Dermis blood vessel endothelial cell (primary cell): ENCODE measurements at places on chromosomes 3 and 15. TPM values are rescaled to one million over a fixed set of nuclear protein-coding genes. Genes with fewer than 3 reads are reported as not detected.

DNA sequence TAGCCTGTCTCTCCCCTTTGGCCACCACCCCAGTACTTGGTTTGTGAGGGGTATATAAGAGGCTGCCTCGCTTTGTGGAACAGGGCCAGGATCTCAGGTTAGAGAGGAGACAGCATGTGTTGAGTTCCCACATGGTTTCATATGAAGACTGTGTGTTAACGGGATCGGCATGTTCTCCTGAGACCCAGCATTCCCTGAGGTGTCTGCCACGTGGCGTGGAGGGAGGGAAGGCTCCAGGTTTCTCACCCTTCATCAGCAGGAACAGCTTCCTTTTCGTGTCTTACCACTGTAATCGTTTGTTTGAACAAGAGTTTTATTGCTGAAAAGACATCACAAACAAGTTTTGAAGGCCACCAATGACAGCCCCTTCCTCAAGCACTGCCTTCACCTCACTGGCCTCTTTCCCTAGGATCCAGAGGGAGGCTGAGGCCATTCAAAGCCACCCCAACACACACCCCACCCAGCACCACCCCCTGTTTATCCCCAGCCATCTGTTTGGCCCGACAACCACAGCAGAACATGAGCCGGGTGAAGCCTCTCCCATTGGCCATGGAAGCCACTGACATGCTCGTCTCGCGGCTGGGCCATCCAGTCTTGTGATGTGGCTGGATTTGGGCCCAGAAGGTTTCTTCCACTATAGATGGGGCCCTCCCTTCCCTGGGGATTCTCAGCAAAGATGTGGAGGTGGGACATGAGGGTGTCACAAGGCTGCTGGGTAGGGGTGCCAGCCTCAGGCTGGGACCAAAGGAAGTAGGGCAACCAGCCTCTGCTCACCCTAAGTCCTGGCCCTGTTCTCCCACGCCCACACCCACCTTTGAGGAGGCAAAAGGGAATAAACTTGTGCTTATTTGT is 10.0 kb downstream of the BHLHE40 start:
- DNase-seq = no peak

The ADCY5 gene
- total RNA-seq = 0.17 and 1.3 TPM in 2 replicates

The TBCCD1 gene
- 19.3 and 28.2 TPM in 2 replicates for total RNA-seq

GRCh38 chr3:34131091-34131490 is 332.7 kb downstream of the PDCD6IP start:
- no peak for DNase-seq

GRCh38 chr3:10310578-10310977 is 10.3 kb downstream of the SEC13 start:
- DNase-seq = no peak

- DNase-seq = peak; percentile 70
Measured at GRCh38 chr3:149553781-149554451, 79.4 kb downstream of the TM4SF4 start.

The PLIN1 gene
- total RNA-seq = under 0.01 TPM in 1 of 2 replicates, not detected in the other

GRCh38 chr3:128619146-128619890 is 31.3 kb downstream of the RPN1 start:
- DNase-seq = peak; percentile 85

DNA sequence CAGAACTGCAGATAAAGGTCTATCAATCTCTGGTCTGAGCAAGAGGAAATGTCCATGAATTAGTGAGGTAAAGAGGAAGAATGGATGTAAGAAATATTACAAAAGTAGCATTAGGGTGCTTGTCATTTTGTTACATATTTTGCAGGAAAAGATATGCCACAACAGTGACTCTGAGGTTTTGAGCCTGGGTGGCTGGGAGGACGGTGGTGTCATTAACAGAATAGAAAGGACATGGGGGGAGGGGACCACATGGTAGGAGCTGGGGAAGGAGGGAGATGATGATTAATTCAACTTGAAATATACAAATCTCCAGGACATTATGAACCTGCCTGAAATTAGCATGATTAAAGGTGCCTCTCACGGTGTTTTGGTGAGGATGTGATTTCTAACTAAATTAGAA is 245.5 kb upstream of the MDFIC2 start:
- DNase-seq = no peak
